Activated naive CD4-positive, alpha-beta T cell treated with anti-CD3 and anti-CD28 coated beads, Interleukin-2, amount 10 ng/mL, durations not matched to agents 7 days and 5 days (primary cell): ENCODE measurements at places on chromosomes 11 and 22.

GRCh38 chr11:116413301-116414242 lies 359.2 kb downstream of the BUD13 start:
- DNase-seq, result no peak

GRCh38 chr11:3970108-3970507 lies 114.6 kb downstream of the STIM1 start:
- DNase-seq, result no peak

DNA sequence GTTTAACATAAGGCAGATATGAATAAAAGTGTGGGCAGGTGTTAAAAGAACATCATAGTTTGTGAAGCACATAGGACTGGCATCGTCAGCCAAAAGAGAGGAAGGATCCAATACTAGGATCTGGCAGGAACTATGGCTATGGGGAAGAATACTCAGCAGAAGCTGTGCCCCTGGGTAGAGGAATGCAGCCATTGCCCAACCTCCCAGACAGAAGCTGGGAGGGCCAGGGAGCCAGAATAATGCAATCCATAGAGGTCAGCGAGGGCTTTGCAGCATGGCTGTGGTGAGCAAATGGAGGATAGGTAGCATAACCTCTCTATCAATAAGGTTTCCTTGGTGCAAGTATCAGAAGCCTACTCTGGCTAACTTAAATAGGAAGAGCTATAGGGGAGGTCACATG lies 11.7 kb upstream of the CSTF3 start:
- DNase-seq, result no peak

- DNase-seq, result no peak
Measured at GRCh38 chr11:12139144-12139881, 28.9 kb downstream of the MICAL2 start.

DNA sequence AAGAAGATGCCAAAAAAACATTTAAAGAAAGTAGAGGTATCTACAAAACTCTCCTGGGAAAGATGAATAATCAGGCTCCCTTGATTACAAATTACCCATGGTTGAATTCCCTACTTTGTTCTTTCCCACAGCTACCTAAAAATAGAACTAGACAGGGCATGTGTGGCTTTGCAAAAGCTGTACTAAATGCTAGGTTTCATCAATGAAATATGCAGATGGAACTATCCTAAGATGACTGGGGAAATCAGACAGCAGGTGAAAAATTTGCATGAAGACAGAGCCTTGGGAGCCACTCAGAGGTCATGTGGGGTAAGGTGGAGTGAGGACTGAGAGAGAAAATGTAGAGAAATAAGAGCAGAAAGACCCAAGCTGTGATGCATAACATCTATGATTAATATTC lies 14.7 kb downstream of the LAYN start:
- no peak for DNase-seq

DNA sequence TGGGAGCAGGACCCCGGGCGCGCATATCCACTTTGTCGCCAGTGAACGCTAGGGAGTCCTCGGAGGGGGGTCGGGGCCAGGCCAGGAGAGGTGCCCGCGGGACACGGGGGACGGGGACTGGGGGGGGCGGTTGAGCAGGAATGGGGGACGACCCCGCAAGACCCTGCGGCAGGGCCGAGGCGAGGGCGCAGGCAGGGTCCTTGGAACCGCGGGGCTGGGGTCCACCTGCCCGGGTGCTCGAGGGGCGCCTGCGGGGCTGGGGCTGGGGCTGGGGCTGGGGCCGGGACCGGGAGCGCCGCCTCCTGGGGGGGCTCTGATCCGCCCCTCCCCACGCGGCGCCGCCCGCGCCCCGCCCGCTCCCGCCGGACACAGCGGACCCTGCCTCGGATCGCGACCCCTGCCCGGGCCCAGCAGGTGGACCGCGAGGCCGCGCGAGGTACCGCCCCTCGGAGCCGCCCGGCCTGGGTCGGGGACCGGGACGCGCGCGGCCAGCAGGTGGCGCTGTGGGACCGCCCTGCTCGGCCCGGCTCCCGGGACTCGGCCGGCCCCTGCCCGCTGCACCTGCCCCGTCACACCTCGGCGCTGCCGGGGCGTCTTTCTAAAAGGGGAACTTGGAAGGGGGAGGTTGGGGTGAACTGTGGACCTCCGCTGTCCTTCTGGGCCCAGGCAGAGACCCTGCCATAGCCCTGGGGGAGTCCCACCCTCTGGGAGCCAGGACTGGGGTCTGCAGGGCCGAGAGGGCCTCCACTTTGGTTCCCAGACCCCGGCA lies 11.0 kb downstream of the CRELD2 start:
- DNase-seq, result peak; percentile 79

DNA sequence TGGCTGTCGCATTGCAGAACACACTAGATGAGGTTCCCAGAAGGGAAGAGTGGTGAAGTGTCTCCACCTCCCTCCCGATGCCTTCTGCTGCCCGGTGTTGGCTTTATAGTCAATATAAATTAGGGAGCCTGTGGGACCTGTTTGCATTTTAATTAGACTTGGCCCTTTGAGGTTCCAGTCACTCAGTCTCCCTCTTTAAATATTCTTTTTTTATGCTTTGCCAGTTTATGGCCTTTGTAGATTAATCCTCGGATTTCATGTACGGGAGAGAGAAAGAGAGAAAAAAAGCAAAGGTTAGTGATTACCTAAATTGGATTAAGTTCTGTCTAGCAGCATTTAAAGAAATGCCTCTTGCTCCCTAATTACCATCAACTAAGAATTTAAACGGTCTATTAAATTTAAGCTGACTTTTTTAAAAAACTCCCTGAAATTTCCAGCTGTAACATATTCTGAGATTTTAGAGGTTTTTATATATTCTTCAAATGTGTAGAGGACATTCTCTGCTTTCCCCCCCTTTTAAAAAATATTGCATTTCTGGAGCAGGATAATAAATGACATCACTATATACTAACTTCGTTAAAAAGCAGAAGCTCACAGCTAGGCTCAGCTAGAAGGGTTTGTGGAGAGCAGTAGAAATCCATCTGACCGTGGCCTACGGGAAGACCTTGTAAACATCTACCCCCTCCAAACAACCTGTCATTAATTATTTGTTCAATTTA lies 84.4 kb downstream of the PRR5L start:
- DNase-seq, result no peak

DNA sequence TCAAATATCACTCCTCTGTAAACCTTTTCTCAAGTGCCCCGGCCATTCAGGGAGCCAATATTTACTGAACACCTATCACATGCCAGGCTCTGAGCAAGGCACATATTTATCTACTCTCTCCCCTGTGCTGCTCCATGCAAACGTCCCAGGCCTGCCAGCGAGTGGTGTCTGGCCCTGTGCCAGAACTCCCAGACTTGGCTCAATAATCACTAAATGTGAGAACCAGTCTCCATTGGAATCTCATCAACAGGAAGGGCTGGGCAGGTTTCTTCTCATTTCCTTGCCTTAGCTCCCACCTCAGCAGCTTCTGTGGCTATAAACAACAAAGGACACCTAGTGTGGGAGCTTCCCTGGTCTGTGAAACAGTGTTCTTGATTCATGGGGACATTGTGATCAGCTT lies 21.7 kb downstream of the RASSF10 start:
- DNase-seq, result no peak

GRCh38 chr11:71474771-71475483 lies 21.9 kb downstream of the NADSYN1 start:
- no peak for DNase-seq

DNA sequence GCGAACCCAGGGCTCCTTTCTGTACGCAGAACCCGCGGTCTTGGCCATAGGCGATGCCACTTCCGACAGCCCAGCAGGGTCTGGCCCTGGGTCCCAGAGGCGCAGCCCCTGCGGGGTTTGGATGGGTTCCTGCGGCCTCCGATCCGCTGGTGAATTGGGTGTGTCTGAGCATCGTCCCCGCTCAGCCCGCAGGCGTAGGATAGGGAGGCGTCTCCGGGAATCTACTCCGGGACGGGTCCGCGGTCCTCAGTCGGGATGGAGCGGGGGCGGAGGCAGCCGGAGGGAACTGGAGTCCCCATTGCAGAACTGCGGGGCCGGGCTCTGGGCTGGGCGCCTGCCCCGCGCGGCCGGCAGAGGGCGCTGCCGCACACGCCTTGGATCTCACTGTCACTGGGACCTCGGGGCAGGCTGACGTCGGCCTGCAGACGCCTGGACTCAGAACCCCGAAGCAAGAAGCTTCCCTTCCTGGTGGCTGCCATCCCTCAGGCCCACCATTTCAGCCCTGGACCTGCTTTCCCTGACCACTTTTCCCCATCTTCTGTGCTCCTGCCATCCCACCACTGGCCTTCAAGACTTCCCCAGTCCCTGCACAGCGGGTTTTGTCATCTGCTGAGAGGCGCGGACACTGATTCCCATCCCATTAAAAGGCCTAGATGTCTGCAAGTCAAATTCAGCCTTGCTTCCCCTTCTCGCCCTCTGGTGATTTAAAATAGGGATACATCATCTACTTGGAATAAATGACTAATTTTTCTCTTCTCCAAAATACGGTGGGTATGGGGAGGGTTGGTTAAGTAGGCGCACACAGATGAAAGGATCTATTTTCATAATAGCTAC lies 38.3 kb upstream of the CREB3L1 start:
- peak; percentile 83 for DNase-seq

DNA sequence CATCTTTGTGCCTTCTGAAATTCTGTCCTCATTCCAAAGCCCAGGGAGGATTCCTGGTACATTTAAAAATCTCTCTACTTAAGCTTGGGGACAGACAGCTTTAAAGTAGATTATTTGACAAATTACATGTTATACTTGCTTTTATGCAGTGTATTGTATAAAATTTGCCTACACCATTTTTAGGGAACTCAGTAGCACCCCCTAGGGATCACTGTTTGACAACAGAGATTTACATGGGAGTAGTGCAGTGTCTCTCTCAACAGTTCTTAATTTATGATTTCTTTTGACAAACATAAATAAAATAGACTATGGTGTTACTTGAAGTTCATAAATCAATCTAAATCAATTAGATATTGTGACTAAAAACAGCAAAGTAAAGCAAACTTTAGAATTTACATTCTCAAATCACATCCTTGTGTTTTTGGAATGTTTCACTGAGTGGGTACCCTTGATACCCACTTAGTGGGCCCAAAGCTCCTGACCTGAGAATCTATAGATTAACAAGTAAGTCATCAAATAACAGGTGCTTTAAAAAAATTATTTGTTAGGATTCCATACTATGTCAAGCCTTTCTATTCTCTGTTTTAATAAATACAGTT lies 428.8 kb downstream of the DYNC2H1 start:
- no peak for DNase-seq

GRCh38 chr11:118334745-118335144 lies 7.8 kb downstream of the CD3D start:
- no peak for DNase-seq
